T-cell (primary cell): ENCODE measurements at places on chromosomes 3 and 15.

DNA sequence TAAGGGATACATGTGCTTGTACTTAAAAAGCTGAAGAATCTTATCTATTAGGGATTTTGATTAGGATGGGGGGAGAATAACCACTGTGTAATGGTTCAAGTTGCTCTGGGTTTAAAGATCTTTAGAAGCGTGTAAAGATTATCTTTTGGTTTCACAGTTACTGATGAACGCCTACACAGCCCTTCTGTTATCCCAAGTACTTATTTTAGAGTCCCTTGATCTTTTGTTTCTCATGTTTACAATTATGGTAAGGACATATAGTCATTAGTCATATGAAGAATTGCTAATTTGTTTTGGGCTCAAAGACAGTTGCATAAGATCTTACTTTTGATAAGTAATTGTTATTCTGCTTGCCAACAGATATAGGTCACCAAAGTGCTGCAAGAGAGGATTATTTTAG lies 160.1 kb downstream of the PLCL2 start:
- peaks cover 32% of the 10 kb centered on the region for H3K36me3 ChIP-seq
- H3K27ac ChIP-seq, result no peak overlapping the region
- DNase-seq, result no peak
- H3K4me3 ChIP-seq, result no peak overlapping the region
- no peaks in the 10 kb centered on the region for H3K4me1 ChIP-seq
- no peaks in the 10 kb centered on the region for H3K27me3 ChIP-seq

DNA sequence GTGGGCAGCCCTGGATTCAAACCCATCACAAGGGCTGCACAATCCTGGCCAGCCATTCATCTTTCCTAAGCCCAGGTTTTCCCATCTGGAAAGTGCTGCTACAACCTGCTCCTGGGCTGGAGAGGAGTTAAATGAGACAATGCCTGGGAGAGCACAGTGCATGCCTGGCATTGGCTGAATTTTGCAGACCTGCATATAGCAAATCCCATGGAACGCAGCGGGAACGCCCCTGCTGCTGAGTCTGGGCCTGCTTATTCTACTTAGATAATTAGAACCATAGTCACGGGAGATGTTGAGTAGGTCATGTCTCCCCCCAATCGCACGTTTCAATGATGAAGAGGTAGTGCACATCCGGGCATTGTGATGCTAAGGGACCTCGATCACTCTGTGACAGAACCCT lies 46.6 kb downstream of the ABTB1 start:
- H3K4me3 ChIP-seq, result no peak overlapping the region
- no peaks in the 10 kb centered on the region for H3K4me1 ChIP-seq

DNA sequence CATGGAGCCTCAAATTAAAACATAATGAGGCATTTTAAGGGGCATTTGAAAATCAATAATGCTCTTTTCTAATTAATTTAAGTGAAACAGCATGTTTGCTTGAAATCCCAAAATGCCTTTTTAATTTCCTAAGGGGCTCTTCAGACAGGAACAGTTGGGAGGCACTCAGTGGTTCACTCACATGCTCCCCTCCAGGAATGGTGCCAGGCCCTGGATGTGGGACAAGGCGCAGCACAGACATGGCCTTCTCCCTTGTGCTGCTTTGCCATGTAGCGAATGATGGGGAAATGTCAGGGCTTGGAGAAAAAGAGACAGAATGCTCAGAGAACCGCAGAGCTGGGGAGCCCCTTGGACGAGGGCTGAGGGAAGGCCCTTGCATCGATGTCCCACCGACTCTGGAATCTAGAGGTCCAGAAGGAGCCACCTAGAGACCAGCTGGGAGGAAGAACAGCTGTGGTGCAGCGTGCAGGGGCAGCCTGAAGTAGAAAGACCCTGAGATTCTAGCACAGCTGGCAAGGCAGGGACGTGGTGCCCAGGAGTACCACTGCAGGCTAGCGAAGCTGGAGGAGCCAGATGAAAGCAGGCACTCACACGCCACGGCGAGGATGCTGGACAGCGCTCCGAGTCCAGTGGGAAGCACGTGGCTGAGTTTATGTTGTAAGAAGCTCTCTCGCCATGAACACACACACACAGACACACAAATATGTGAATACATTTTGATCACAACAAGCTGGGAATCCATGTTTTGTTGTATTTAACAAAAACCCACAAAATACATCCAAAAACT lies 27.0 kb downstream of the NSMCE3 start:
- H3K27me3 ChIP-seq, result peaks cover 2% of the 10 kb centered on the region
- no peak overlapping the region for H3K27ac ChIP-seq
- no peaks in the 10 kb centered on the region for H3K4me1 ChIP-seq
- no peak for DNase-seq
- no peaks in the 10 kb centered on the region for H3K36me3 ChIP-seq

- no peak overlapping the region for H3K4me3 ChIP-seq
- H3K27ac ChIP-seq, result no peak overlapping the region
- H3K27me3 ChIP-seq, result peaks cover 4% of the 10 kb centered on the region
Measured at GRCh38 chr3:131596884-131597283, 94.1 kb upstream of the MRPL3 start.

DNA sequence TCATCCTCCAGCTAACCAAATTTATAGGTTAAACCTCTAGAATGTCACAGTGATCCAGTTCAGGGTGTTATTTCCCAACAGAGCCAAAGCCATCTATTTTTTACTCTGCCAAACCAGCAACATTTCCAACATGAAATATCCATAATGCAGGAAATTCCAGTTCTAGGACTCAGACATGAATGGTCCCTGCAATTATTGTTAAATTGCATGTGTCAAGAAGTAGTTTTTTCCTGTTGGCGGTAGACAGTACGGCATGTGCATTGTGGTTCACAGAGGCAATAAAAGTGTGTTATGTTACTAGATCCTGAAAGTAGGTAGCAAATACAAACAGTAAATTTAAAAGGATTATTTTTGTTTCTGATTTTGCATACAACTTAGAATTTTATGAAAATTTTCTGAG lies 215.7 kb upstream of the THBS1 start:
- H3K36me3 ChIP-seq, result no peaks in the 10 kb centered on the region
- H3K27me3 ChIP-seq, result peaks cover 3% of the 10 kb centered on the region
- H3K4me1 ChIP-seq, result no peaks in the 10 kb centered on the region
- DNase-seq, result no peak
- no peak overlapping the region for H3K27ac ChIP-seq
- no peak overlapping the region for H3K4me3 ChIP-seq

- no peaks in the 10 kb centered on the region for H3K27me3 ChIP-seq
- H3K36me3 ChIP-seq, result no peaks in the 10 kb centered on the region
- DNase-seq, result no peak
- H3K4me3 ChIP-seq, result no peak overlapping the region
- no peaks in the 10 kb centered on the region for H3K4me1 ChIP-seq
Measured at GRCh38 chr3:37577697-37578096, 284.0 kb upstream of the CTDSPL start.

DNA sequence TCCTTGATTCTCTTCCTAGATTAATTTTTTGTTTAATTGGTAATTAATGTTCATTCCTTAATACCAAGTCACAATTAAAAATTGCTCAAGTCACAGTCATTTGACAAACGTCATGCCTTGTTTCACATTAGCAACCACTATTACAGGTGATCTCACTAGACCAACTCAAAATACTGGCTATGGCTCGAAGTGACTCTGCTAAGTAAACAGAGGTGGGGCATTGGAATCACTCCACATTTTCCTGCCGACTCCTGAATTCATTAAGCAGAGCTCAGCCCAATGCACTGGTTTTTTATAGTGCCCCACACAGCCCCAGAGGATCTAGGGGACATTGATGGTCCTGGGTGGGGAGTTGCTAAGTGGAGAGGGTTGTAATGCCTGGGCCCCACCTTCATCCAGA lies 201.2 kb upstream of the NSMCE3 start:
- peaks cover 6% of the 10 kb centered on the region for H3K27me3 ChIP-seq
- H3K4me3 ChIP-seq, result no peak overlapping the region
- H3K36me3 ChIP-seq, result no peaks in the 10 kb centered on the region
- H3K4me1 ChIP-seq, result no peaks in the 10 kb centered on the region
- no peak for DNase-seq
- no peak overlapping the region for H3K27ac ChIP-seq

DNA sequence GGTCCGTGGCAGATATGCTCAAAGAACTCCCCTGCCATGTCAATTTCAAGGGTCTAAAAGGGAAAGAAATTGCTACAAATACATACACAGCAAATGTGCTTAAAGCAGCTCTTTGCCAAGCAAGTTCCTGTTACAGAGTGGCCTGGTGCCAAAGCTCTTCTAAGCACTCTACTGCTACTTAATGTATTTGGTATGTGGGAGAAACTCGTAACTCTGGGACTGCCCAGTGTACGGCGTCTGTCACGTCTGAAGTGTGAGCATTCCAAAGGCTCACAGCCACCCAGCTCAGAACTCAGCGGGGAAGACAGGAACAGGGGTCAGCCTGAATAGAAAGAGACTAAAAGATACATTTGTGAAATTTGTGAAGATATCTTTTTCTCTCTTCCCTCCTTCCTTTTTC lies 54.6 kb downstream of the RBMS3 start:
- H3K27ac ChIP-seq, result no peak overlapping the region
- H3K36me3 ChIP-seq, result no peaks in the 10 kb centered on the region
- H3K4me1 ChIP-seq, result no peaks in the 10 kb centered on the region
- DNase-seq, result no peak
- H3K4me3 ChIP-seq, result no peak overlapping the region
- no peaks in the 10 kb centered on the region for H3K27me3 ChIP-seq

GRCh38 chr3:107837895-107838612 lies 252.8 kb downstream of the CD47 start:
- DNase-seq, result no peak
- no peaks in the 10 kb centered on the region for H3K27me3 ChIP-seq

GRCh38 chr3:177968891-177969290 lies 567.3 kb upstream of the KCNMB2 start:
- DNase-seq, result no peak
- H3K36me3 ChIP-seq, result no peaks in the 10 kb centered on the region
- no peaks in the 10 kb centered on the region for H3K4me1 ChIP-seq
- no peak overlapping the region for H3K4me3 ChIP-seq
- no peak overlapping the region for H3K27ac ChIP-seq

GRCh38 chr3:88443066-88443465 lies 293.3 kb downstream of the C3orf38 start:
- H3K4me3 ChIP-seq, result no peak overlapping the region
- no peak overlapping the region for H3K27ac ChIP-seq
- no peaks in the 10 kb centered on the region for H3K4me1 ChIP-seq
